ENCODE measurements at places on chromosomes 1 and 21. TPM values are rescaled to one million over a fixed set of nuclear protein-coding genes. Genes with fewer than 3 reads are reported as not detected.

The LCE3E gene
- total RNA-seq: not detected

The CA6 gene
- not detected for total RNA-seq

The CFAP126 gene
- not detected for total RNA-seq

The BRINP2 gene
- total RNA-seq: not detected

The GSTM3 gene
- total RNA-seq: 29.7 TPM

The DNASE2B gene
- 21.7 TPM for total RNA-seq

The SPRR2G gene
- not detected for total RNA-seq

The CELSR2 gene
- 7.4 TPM for total RNA-seq

The WDR64 gene
- total RNA-seq: not detected

The RHBDL2 gene
- 1.1 TPM for total RNA-seq

The SELENON gene
- 95.9 TPM for total RNA-seq

The A3GALT2 gene
- not detected for total RNA-seq

The GPR25 gene
- 0.32 TPM for total RNA-seq

The SSU72 gene
- 125 TPM for total RNA-seq

The RPE65 gene
- not detected for total RNA-seq

The RIMS3 gene
- 4.7 TPM for total RNA-seq

The NBPF20 gene
- total RNA-seq: 2.7 TPM

The SF3B4 gene
- 44.5 TPM for total RNA-seq

The ELAPOR1 gene
- 5.6 TPM for total RNA-seq

The RPTN gene
- total RNA-seq: not detected

The TEDDM1 gene
- total RNA-seq: not detected

The KCNJ15 gene
- 80.1 TPM for total RNA-seq

The LAPTM5 gene
- total RNA-seq: 424 TPM

The SAMD11 gene
- total RNA-seq: 6.0 TPM

The DDX59 gene
- total RNA-seq: 14.9 TPM

The RCC2 gene
- total RNA-seq: 48.6 TPM

The ZYG11A gene
- total RNA-seq: not detected

The NR1I3 gene
- not detected for total RNA-seq

The F3 gene
- total RNA-seq: 113 TPM

The ESPN gene
- 4.3 TPM for total RNA-seq

The KLHDC7A gene
- total RNA-seq: 1.3 TPM

The WASF2 gene
- 156 TPM for total RNA-seq

The MAP1LC3C gene
- total RNA-seq: 14.2 TPM

The PDZK1IP1 gene
- total RNA-seq: 41.2 TPM

The AXDND1 gene
- total RNA-seq: not detected

The PGBD5 gene
- 5.1 TPM for total RNA-seq

The DNAJC8 gene
- 65.4 TPM for total RNA-seq

The TSPEAR gene
- total RNA-seq: 0.23 TPM

The OR2G6 gene
- total RNA-seq: not detected

The CCDC24 gene
- 5.3 TPM for total RNA-seq

The EFNA1 gene
- 178 TPM for total RNA-seq

The TMEM82 gene
- not detected for total RNA-seq

The CD1E gene
- total RNA-seq: 3.8 TPM

The MYCL gene
- total RNA-seq: 3.6 TPM

The ITSN1 gene
- total RNA-seq: 32.0 TPM

The CCDC17 gene
- total RNA-seq: 5.0 TPM

The AIRE gene
- not detected for total RNA-seq

The FBXO2 gene
- total RNA-seq: 11.2 TPM

The HTR6 gene
- not detected for total RNA-seq
